Activated naive CD8-positive, alpha-beta T cell treated with anti-CD3 and anti-CD28 coated beads for 36 hours (primary cell): ENCODE measurements at places on chromosomes 6 and 20. TPM values are rescaled to one million over a fixed set of nuclear protein-coding genes. Genes with fewer than 3 reads are reported as not detected.

CST4 gene
- not detected for total RNA-seq

OR2J3 gene
- not detected for total RNA-seq

- H3K27me3 ChIP-seq = no peaks in the 10 kb centered on the region
- no peak overlapping the region for H3K4me3 ChIP-seq
- DNase-seq = no peak
- peaks cover 5% of the 10 kb centered on the region for H3K36me3 ChIP-seq
- H3K4me1 ChIP-seq = peaks cover 18% of the 10 kb centered on the region
- no peak overlapping the region for H3K27ac ChIP-seq
Measured at GRCh38 chr6:34901930-34902329, 12.9 kb downstream of the ANKS1A start.

DNA sequence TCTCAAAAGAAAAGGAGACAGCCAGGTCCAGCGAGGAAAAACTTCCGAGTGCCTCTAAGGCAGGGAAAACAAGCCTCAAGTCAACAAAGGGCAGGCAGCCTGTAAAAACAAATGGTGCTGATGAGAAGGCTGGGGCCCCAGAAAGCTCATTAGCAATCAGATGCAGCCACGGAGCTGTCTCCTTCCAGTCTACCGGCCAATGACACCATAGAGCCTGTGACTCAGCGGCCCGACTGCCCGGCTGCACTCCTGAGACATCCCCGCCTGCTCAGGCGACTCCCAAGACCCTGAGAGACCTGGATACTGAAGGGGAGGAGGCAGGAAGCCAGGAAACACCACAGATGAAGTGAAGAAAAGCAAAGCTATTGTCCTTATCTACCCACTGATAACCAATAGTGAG lies 120.1 kb upstream of the HDDC2 start:
- DNase-seq = no peak
- no peaks in the 10 kb centered on the region for H3K36me3 ChIP-seq
- no peaks in the 10 kb centered on the region for H3K4me1 ChIP-seq
- no peak overlapping the region for H3K27ac ChIP-seq
- H3K27me3 ChIP-seq = no peaks in the 10 kb centered on the region
- no peak overlapping the region for H3K4me3 ChIP-seq

DNA sequence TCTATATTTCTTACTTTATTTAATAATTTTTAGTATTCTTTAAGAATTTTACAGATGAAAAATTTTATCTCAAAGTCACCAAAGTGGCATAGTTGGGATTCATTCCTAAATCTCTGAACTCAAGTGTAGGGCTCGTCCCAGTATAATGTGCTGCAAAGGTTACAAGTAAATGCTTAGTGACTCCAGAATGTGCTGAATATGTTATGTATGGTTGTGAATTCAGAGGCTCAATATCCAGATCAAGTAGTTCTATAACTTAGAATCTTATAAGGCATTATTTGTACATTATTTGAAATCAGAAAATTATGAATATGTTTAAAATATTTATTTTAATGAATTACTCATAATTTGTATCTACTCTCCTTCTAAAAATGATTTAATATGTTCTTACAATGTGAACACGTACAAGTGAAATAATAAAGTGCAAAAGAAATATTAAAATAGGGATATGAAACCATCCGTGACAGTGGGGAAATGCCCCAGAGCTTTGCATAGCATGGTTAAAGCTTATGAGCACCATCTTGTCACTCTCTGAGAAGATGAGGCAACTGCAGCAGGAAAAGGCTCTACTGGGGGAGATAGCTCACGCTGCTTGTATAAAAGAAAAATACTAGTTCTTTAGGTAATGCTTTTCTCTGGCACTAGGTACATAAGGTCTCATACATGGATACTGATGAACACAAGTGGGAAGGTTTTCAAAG lies 259.0 kb downstream of the FOXC1 start:
- H3K36me3 ChIP-seq = no peaks in the 10 kb centered on the region
- DNase-seq = no peak
- no peak overlapping the region for H3K4me3 ChIP-seq
- H3K4me1 ChIP-seq = peaks cover 4% of the 10 kb centered on the region

GRCh38 chr6:150691463-150691862 lies 91.8 kb downstream of the PLEKHG1 start:
- no peaks in the 10 kb centered on the region for H3K36me3 ChIP-seq
- H3K27ac ChIP-seq = no peak overlapping the region
- no peak overlapping the region for H3K4me3 ChIP-seq
- no peak for DNase-seq
- H3K4me1 ChIP-seq = no peaks in the 10 kb centered on the region

DNA sequence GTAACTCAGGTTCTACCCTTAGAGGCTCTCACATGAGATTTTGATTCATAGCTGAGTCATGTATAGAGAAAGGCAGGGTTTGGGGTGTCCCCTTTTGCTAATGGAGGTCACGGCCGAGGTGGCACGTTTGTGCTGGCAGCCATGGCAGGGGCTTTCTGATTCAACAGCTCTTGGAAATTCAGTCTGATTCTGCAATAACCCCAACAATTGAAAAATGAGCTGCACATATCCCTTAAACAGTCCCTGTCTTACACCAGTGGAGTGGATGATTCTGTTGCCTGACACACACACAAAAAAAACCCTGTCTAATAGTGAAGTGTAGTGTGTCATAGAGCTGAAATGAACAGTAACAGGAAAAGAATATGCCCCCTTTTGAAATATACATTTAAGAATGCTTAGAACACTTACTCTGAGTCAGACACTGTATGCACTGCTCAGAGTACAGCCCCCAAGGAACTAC lies 40.4 kb upstream of the ARG1 start:
- H3K27ac ChIP-seq = peak overlapping the region; percentile 70
- H3K36me3 ChIP-seq = peaks cover 6% of the 10 kb centered on the region
- H3K4me1 ChIP-seq = peaks cover 47% of the 10 kb centered on the region
